Activated CD8-positive, alpha-beta memory T cell treated with anti-CD3 and anti-CD28 coated beads for 24 hours (primary cell): ENCODE measurements at places on chromosomes 11 and 22.

DNA sequence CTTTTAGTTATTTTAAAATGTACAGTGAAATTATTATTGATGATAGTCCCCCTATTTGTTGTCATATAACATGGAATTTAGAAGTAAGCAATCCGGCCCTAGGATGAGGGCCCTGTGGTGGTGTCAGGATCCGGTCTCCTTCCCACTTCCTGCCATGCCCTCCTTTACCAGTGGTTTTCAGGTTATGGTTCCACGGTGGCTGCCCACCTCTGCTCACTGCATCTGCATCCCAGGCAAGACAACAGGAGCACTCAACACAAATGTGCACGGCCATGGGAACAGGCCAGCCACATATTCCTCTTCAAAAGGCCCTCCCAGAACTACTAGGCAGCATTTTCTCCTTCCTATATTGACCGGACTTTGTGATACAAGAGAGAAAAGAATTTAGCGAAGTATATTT, 1007.2 kb downstream of the TBC1D22A start:
- no peak for DNase-seq

- no peak for DNase-seq
These were observed 74.9 kb downstream of the PACSIN2 start for GRCh38 chr22:42939941-42940653.

DNA sequence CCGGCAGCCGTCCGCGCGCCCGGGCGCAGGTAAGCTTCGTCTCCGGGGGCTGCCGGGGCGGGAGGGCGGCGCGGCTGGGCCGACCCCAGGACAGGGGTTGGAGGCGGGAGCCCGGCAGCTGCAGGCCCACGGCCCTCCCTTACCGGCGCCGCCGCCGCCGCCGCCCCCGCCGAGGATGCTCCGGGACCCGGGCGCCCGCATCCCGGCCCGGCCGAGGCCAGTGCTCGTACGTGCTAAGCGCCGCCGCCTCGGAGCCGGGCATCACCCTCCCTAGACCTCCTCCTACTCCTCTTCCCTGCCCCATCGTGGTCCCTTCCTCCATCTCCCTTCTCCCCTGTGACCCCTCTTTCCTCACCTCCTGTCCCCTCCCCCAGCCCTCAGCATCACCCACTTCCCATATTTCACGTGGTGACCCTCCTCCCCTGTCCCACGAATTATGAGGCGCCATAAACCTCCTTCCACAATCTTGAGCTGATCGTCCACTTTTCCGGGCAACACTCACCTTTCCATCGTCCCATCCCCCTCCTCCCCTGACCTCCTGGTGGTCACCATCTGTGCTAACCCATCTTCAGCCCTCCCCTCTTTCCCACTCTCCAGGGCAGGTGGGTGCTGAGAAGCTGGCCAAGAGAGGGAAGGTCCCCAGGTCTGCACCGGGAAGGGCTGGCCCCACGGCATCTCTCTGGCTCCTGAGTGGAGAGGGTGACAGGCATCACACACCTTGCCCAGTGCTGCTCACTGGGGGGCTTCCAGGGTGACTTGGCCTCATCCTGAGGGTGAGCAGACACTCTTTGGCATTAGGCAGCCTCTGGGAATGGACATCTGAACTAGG, 612 bp downstream of the ASPHD2 start:
- peak; percentile 62 for DNase-seq

GRCh38 chr11:124193221-124194010, 10.3 kb downstream of the OR10D3 start:
- DNase-seq = no peak
